Cortex of kidney (tissue), 1 donor: ENCODE measurements at places on chromosomes 11 and 22.

- no peak for DNase-seq
These were observed 23.5 kb downstream of the TENM4 start for GRCh38 chr11:79417069-79417920.

GRCh38 chr11:134564472-134565200, 152.6 kb upstream of the B3GAT1 start:
- no peak for DNase-seq

DNA sequence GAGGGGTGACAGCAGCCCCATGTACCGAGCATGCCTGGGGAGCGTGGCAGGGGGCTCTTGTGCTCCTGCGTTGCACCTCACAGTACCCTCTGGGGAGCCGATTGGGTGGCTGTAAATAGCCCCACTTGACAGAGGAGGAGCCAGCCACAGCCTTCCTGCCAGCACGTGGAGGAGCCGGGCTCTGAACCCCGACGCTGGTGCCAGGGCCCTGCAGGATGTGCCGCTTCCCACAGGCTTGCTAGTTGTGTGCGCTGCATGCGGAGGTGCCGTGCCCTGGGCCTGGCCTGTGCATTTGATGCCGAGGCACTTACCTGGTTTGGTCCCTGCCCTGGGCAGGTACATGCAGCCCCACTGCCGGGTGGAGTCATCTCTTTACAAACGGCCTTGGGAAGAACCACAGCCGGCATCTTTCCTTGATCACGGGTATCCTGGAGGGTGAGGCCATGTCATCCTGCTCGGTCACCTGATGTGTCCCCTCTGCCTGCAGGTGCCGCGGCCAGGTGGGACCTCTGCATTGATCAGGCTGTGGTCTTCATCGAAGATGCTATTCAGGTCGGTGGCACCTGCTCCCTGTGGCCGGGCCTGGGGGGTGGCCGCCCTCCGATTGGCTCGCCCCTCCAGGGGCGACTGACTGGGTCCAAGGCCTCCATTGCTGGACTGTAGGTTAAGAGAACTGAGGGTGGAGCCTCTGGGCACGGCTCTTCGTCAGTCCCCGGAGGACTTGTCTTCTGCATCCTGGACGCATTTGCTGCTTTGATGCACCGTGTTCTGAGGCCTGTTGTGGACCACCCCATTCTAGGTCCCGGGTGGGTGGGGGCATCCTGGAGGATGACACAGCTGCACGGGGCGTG, 5.0 kb downstream of the TPCN2 start:
- no peak for DNase-seq

DNA sequence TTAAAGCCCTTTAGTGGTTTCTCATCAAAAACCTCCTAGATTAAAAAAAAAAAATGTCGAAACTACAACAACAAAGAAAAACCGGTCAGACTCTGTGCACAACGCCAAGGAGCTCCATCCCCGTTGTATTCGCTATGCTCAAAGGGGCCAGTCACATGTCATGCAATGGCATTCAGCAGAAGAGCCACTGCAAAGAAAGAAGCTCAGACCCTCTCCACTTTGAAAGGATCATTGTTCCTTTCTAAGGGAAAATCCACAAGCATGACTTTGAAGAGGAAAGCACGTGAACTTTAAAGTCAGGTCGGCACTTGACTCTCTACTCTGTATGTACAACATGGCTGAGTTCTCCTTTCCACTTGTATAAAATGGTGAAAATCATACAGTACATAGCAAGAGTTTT, 655.6 kb downstream of the ETS1 start:
- DNase-seq: no peak

DNA sequence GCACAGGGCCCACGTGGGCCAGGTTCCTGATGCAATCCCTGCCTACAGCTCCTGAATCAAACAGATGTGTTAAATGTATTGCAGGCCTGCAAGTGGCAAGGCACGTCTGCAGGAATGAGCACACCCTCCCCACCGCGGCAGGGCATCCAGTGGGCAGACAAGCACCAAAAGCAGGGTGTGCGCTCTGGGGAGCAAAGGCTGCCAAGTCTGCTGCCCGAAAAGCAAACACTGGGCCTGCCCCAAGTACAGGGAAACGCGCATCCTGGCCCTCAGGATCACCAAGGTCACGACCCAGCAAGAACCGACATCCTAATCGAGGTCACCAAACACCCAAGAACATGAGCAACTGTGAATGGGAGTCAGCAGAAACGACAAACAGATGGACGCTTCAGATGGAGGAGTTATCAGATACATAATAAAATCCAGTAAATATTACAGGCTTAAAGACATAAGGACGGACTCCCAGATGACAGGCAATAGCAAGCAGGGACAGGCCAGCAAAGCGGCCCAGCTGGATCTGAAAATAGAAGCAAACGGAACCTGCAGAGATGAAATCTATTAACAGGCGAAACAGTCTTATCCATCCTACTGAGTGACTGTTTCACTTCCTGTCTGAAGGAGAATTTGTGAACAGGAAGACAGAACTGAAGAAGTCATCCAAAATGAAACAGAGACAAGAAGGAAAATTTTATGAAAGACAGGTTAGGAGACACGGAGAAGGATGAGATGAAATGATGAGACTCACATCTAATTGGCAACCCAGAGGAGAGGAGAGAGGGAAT, 26.7 kb downstream of the CARS1 start:
- DNase-seq: no peak

- DNase-seq: no peak
These were observed 209.6 kb downstream of the BUD13 start for GRCh38 chr11:116563028-116563711.

GRCh38 chr11:1729692-1730011, 20.7 kb downstream of the IFITM10 start:
- DNase-seq: no peak

GRCh38 chr22:19807914-19808872, 46.5 kb downstream of the GNB1L start:
- DNase-seq: no peak

GRCh38 chr11:33713151-33713855, 12.7 kb upstream of the C11orf91 start:
- no peak for DNase-seq

- DNase-seq: no peak
These were observed 68.5 kb downstream of the SHANK2 start for GRCh38 chr11:71183878-71184277.

- DNase-seq: no peak
These were observed 2.0 kb downstream of the SELENOM start for GRCh38 chr22:31105282-31105929.

DNA sequence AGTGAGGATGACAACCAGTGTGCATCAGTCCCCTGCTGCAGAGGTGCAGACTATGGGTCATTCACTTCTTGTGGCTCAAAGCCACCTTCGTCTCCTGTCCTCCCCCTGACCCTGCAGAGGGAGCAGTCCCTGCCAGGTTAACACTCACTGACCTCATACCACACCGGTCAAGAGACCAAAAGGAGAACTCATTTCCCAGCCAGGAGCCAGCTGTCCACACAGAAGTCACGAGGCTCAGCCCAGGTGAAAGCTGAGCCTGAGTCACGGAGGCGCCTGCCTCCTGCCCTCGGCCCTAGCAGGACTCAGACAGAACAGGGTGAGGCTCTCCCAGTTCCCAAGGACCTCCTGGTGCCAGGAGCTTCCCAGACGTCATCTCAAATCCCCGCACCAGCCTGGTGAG, 103.7 kb downstream of the MN1 start:
- no peak for DNase-seq

GRCh38 chr11:75100314-75100713, 3.6 kb upstream of the OR2AT4 start:
- no peak for DNase-seq

DNA sequence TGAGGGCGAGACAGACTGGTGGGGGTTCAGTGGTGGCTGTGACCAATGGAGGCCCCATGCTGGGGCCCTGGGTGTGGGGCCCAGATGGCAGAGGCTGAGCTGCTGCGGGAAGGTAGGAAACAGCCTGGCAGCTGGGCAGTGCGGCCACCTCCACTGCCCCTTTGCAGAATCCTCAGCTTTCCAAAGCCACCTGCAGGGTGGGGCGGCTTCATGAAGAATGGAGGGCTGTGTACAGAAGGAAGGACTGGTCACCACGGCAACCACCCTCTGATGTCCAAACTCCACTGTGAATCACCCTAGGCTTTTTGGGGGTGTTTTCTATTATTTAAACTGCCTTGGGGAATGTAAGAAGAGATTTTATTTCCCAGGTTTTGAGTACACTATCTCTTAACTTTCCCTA, 166.3 kb upstream of the NAV2 start:
- no peak for DNase-seq

DNA sequence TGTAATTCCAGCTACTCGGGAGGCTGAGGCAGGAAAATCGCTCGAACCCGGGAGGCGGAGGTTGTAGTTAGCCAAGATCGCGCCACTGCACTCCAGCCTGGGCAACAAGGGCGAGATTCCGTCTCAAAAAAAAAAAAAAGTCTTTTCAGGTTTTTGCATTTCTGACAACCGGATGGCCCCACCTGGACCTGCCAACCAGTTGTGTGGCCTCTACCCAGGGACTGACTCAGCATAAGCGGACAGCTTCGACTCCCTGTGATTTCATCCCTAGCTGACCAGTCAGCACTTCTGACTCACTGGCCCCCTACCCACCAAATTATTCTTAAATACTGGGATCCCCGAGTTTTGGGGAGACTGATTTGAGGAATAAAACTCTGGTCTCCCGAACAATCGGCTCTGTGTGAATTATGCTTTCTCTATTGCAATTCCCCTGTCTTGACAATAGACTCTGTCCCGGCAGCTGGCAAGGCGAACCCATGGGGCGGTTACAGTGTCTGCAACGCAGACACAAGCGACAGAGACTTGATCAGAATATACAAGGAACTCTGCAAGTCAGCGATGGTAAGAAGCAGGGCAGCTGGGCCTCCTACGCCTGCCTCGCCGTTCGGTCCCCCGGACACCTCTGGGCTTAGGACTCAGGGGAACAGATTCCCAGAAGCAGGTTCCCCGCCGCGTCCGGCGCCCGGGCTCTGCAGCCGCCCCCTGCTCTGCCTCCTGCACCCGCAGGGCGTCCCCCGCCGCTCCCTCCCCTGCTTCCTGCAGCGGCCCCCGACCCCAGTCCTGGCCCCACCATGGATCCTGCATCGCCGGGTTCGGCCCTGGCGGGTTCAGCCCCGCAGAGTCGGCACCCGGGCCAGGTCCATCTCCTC, 741 bp upstream of the TALDO1 start:
- DNase-seq: no peak

- DNase-seq: no peak
These were observed 53.7 kb downstream of the IGF2 start for GRCh38 chr11:2085251-2086066.

DNA sequence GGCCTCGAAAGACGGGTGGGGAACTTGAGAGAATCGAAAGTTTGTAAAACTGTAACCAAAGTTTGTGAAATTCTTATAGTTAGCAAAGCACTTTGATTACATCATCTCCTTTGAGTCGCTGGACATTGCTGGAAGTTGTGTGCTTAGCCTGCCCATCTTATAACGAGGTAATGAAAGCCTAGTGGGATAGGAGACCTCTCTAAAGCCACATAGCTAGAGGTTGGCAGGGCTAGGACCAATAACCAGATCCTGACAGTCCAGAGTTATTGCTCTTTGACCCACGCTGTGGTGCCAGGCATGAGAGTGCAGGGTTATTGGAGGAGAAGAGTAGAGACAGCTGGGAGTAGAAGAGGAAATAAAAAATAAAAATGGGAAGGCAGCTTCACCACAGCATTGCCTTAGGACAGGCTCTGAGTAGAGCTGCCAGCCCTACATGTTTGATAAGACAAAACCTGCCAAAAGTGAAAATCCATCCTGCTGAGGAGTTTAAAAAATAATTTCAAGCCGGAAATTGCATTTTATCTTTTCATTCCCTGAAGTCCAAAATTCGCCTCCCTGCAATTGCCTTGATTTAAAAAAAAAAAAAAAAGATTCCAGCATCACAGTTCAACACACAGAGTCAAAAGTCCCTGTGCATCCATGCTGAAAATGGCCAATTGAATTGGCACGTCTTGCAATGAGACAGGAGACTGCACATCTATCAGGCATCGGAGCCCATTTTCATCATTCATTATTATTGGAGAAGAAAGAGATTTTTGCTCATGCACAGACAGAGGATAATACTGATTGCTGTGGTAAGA, 225.5 kb upstream of the POU2AF2 start:
- no peak for DNase-seq

GRCh38 chr11:57202281-57202680, 20.5 kb downstream of the LRRC55 start:
- no peak for DNase-seq

DNA sequence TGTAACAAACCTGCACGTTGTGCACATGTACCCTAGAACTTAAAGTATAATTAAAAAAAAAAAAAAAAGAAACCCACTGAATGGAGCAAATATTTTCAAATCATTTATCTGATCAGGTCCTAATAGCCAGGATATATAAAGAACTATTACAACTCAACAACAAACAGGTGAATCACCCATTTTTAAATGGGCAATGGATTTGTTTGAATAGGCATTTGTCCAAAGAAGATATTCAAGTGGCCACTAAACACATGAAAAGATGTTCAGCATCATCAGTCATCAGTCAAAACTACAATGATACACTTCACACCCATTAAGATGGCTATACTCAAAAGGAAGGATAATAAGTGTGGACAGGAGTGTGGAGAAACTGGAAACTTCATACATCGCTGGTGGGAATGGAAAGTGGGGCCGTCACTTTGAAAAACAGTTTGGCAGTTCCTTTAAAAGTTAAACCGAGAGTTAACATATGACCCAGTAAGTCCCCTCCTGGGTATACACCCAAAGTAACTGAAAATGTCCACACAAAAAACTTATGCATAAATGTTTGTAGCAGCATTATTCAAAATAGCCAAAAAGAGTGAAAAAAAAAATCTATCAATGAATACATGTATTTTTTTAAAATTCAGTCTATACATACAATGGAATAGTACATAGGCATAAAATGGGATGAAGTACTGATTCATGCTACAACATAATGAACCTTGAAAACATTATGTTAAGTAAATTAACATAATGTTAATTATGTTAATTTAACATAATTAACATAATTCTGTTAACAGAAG, 53.1 kb downstream of the ARRB1 start:
- DNase-seq: no peak

DNA sequence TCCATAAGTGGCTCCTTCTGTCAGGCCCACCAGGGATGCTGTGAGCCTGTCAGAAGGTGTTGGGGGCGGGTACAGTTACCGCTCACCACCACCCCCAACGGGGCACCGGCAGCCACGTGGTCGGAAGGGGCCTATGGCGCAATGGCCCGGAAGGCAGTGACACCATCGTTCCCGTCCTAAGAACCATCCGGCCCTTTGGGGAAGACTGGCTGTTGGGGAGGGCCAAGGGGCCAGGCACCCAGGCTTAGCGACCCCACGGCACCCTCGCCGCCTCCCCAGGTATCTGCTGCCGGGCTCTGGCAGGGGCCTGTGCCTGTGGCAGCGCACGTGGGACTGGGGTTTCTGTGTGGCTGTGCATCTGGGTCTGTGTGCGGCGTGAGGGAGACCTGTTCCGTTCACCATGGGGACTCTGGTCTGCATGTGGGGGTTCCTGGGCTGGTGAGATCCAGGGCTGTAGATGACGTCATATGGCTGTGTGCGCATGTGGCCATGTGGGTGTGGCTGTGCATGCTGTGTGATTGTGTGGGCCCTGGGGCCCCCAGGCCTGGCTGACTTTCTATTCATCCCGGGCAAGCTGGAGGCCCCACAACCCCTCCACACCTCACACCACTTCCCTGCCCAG, 717 bp downstream of the OSM start:
- no peak for DNase-seq

GRCh38 chr11:130070846-130071200, 1.1 kb downstream of the APLP2 start:
- DNase-seq: no peak

GRCh38 chr11:17673951-17674350, 45.4 kb upstream of the MYOD1 start:
- no peak for DNase-seq

- no peak for DNase-seq
These were observed 20.5 kb upstream of the RBFOX2 start for GRCh38 chr22:36048911-36049677.

GRCh38 chr11:34525888-34526657, 12.5 kb upstream of the ELF5 start:
- DNase-seq: no peak
